ENCODE measurements at places on chromosomes 16 and 17.

DNA sequence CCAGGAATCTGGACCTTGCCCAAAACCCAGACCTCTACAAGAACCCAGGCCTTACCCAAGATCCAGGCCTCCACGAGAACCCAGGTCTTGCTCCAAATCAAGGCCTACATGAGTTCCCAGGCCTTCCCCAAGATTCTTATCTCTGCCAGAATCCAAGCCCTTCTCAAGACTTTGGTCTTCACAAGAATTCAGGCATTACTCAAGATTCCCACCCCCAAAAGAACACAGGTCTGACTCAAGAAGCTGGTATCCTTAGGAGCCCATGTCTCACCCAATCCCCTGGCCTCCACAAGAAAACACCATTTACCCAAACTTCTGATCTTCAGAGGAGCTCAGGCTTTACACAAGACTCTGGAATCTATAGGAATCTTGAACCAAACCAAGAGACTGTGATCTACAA is 2.6 kb downstream of the SPEM3 start:
- DNase-seq, result no peak

DNA sequence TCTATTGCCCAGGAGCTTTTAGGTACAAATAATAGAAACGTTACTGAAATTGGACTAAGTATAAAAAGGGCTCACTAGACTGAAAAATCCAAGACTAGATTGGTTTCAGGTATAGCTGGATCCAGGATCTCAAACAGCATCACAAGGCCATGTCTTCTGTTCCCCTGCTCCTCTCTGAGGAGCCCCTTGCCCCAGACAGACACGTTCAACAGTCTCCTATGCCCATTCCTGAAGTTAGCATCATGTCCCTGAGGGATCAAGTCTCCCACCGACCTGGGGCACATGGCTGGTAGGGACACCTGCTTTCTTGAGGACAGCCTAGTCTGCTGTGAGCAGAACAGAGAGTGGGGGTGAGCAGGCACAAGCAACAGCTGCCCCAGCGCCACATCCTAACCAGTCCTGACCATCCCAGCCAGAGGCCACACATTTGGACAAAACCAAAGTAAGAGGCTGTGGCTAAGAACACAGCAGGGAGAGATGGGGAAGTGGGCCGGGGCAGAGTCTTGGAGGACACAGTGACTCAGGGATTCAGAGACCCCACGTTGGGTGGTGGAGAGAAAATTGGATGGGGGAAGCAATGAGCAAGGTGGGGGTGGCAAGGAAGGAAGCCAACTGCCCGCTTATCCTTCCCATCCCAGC is 10.5 kb upstream of the MMP2 start:
- DNase-seq, result no peak

- no peak for DNase-seq
Observed at GRCh38 chr17:81940538-81941483, 3.7 kb upstream of the PYCR1 start.

DNA sequence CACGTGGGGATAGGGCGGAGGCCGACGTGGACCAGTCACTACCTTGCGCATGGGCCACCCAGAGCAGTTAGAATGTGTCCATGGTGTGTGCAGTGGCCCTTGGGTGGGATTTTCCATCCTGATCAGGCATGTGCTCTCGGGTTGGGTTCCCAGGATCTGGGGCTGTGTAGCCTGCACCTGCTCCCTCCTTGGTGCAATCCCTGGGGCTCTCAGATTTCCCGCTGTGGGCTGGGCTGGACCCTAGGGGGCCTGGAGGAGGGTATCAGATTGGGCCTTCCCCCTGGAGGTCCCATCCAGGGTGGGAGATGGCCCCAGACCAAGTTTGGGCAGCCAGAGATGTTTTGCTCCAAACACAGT is 1.3 kb downstream of the SMTNL2 start:
- no peak for DNase-seq

- no peak for DNase-seq
Observed at GRCh38 chr17:72665852-72666851, 426.3 kb downstream of the SLC39A11 start.

DNA sequence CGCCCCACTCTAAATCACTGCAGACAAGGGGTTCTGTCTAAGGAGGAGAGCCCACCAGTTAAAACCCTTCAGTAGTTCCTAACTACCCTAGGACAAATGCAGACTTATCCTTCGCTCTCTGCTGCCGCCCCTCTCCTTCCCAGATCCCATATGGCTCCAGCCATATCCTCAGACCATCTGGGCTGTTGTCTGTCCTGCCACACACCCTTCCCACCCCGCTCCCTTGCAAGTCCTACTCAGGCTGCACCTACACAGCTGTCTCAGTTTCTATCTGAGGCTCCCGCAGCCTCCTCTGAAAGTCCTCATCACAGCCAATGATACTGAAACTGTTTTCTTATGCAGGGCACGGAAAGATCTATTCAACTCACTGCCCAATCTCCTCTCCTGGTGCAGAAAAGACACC is 720 bp upstream of the BCKDK start:
- no peak for DNase-seq

DNA sequence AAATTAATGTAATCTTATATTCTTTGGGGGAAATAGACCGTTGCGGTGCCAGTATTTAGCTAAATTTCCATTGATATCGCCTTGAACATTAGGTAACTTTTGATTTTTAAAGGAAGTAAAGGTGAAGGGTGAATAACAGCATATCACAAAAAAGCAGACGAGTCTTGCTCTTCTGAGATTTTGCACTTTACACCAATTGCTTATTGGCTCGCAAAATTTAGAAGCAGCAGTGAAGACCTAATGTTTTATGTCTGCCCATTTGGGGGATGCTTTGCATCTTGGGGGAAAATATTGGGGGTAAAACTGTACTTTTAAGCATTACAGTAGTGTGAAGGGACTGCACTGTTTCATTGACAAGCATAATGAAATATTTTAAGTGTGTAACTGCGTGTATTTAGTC is 934 bp downstream of the MAP2K6 start:
- DNase-seq, result no peak

DNA sequence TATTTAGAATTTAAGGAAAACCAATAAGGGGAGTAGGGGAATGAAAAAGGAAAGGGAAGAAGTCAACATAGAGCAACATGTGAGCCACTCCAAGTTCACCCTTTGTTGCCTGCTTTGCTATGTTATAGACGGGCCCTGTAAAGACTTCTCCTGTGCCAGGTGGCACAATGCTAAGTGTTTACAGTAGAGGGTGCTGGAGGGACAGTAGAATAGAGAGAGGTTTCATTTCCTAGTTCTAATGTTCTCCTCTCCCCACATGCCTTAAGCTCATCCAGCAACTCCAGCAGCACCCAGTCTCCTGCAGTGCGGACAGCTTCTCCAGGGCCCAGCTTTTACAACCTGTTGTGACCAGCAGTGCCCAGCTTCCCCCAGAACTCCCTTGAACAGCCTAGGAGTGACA is 468.0 kb downstream of the HS3ST3B1 start:
- no peak for DNase-seq
